ENCODE measurements at places on chromosomes 1 and 21.

DNA sequence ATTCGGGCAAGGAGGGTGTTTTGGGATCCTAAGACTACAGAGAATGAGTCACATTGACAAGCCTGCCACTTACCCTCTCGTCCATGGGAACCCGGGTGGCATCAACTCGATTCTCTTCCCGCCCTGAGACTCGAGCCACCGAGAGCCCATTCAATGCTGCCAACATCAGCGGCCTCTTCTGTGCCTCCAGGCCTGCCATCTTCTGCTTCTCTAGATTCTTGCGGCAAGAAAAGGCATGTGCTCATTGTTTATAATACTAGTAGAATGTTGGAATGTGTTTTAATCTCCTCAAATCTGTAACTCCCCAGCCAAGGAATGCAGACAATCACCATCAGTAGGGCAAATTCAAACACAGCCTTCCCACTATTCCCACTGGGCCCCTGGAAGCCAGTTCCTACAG lies 96.9 kb downstream of the SMYD2 start:
- DNase-seq: no peak

DNA sequence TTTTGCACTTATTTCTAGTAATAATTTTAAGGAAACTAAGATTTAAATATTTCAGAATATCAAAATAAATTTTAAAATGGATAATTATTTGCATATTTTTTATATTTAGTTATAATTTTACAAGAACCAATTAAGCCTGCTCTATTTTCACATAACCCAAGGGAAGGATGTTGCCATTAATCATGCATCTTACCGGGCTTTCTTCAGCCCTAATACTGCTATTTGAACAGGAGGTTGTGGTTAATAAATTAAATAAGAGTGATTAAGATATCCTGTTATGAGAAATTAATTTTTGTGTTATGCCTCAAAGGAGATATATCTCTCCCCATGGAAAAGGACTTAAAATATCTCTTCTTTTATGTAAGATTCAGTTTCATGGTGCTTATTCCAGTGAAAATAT lies 1415.8 kb upstream of the B3GALT2 start:
- no peak for DNase-seq

DNA sequence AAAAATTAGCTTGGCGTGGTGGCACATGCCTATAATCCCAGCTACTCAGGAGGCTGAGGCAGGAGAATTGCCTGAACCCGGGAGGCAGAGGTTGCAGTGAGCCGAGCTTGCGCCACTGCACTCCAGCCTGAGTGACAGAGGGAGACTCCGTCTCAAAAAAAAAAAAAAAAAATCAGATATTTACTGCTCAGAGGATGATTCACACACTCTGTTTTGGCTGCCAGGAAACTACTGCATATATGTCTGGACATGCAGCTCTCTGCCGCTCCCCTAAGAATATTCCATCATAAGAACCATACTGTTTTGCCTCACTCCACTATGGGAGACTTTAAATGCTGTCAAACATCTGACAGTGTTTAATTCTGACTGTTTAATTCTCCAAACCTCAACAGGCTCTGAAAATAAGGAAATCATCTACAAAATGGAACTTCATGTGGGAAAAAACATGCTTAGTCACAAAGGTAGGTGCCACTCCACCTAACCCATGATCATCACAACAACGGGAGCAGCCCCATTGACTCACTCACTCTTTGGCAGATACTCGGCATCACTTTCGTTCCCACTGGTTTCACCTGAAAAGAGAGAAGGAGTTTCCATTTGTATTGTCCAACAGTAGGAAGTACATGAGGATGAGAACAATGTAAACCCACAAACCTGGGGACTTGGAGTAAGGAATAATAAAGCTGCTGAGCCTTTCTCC lies 29.3 kb upstream of the BCAS2 start:
- DNase-seq: no peak

- no peak for DNase-seq
Measured at GRCh38 chr1:99439433-99440075, 175.3 kb downstream of the PLPPR4 start.

DNA sequence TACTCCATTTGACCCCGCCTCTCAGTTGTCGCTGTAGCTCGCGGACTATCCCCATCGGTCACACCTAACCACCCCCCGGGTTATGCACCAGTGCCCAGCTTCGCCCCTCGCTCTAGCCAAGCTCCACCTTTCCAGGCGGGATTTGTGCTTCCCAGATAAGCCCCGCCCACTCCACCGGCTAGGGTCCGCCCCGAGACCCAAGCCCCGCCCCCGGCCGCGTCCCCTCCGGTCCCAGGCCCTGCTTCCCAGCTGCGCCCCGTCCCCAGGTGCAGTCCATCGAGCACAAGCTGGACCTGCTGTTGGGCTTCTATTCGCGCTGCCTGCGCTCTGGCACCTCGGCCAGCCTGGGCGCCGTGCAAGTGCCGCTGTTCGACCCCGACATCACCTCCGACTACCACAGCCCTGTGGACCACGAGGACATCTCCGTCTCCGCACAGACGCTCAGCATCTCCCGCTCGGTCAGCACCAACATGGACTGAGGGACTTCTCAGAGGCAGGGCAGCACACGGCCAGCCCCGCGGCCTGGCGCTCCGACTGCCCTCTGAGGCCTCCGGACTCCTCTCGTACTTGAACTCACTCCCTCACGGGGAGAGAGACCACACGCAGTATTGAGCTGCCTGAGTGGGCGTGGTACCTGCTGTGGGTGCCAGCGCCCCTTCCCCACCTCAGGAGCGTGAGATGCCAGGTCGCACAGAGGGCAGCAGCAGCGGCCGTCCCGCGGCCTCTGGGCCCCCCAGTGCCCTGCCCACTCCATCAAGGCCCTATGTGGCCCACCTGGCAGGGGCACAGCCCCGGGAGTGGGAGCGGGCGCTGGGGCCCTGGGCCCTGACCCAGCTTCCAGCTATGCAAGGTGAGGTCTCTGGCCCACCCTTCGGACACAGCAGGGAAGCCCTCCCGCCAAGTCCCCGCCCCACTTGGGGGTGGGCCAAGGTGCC lies 23.9 kb downstream of the CITED4 start:
- no peak for DNase-seq
